ENCODE measurements at places on chromosomes 4 and X.

DNA sequence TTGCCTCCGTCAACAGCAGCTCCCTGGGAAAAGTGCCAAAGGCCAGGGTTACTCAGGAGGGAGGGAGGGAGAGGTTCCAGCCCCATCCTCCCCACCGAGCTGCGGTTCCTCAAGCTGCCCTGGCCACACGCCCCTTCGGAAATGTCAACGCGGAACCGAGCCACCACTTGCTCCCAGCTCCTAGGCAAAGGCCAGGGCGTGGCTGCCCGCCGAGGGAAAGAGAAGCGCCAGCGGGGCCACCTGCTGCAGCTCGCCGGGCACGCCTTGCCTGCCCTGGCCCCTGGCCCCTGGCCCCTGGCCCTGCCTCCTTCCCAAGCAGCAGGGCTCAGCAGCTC is 15.3 kb downstream of the SLC6A8 start:
- DNase-seq, result no peak

DNA sequence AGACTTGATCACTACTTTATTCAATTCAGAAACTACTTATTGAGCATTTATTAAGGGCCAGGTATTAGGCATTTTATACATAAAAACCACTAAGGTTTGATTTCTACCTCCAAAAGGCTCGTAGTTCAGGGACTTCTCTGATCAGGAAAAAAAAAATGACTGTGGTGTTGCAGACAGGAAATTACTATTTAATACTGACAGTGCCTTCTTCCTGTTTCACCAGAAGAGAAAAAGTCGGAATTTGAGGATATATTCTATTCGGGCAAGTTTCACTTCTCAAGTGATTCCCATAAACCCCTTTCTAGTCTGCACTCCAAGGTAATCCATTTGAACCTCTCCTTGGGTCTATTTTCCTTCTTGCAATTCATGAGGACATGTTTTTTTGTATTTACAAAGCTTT is 15.3 kb upstream of the TASL start:
- no peak for DNase-seq

DNA sequence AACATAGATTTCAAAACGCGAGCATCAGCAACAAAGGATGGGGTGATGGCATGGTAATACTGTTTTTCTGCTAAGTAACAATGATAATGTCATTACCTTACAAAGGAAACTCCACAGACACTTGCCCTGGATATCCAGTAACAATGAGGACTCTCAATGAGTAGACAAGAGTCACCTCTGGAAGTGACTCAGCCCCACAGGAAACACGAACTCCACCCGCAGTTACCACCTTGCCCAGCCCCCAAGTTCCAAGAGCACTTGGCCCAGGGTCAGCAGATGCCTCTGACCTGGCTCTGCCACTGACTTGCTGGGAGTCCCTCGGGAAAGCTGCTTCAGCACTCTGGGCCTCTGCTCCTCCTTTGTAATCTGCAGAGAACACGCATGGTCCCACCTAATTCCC is 110.3 kb upstream of the MAP3K15 start:
- no peak for DNase-seq

GRCh38 chrX:136067966-136068365 is 79.4 kb upstream of the FHL1 start:
- no peak for DNase-seq

GRCh38 chrX:129493643-129494042 is 29.6 kb downstream of the SMARCA1 start:
- no peak for DNase-seq

- no peak for DNase-seq
Measured at GRCh38 chr4:168877511-168878491, 132.3 kb downstream of the CBR4 start.

DNA sequence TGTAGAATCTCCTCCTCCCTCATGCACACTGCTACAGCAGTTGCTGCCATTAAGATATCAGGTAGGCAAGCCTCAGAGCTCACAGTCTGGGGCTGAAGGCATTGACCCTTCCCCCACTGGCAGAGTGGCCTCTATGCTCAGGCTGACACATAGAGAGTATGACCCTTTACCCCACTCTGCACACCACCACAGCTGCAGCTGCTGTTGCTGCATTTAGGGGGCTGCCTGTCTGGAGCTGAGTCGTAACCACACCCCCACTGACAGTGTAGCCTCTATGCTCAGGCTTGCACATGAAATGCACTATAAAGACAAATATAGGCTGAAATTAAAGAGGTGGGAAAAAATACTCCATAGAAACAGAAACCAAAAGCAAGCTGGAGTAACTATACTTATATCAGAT is 289.3 kb upstream of the PABPC4L start:
- DNase-seq, result no peak

DNA sequence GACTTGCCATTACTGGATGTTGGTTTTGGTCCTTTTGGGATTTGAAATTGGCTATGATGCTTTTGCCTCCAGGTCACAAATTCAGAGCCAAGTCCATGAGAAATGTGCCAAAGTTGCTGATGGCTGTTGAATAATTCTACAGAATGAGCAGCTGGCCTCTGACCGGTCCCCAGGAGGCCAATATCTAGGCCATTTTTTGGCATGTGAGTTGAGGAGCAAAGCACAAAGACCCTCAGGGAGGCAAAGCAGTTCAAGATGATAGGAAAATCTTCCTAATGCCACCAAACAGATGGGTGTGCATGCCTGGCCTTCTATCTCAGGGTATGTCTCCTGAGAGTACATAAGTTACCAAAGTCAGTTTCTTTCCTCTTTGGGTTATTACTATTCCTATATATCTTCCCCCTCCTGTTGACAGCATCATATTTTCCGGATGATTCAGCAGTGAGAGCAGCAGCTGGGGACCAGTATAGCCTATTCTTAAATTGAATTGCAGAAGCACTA is 44.4 kb downstream of the SEL1L3 start:
- DNase-seq, result no peak

- DNase-seq, result no peak
Measured at GRCh38 chr4:2135083-2135482, 76.0 kb downstream of the NAT8L start.

- DNase-seq, result no peak
Measured at GRCh38 chrX:39226251-39226650, 425.0 kb downstream of the MID1IP1 start.

DNA sequence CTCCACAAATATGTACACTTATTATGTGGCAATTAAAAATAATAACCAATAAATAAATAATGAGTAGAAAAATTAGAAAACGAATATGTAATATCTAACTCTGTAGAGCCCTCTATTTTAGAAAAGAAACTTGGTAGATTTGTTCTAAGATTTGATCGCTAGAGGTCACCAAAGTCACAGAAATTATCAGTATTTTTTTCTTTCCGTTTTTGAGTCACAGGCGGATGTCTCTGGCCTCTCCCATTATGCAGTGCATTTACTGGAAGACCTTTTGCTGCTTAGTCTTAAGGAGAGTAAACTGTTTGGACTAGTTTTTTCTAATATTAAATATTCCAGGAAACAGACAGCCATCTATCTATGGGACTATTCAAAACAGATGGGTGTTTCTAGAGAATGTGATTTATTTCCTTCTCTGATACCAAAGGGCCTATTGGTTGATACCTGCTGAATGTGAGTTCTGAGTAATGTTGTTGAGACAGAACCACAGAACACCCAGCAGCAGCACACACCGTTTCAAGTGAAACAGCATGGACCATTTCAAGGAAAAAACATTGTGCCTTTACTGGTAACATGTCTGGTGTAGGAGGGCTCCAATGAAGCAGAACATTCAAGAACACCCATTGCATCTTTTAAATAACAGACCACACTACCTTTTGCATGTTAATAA is 34.0 kb upstream of the GYPA start:
- no peak for DNase-seq

GRCh38 chr4:110071466-110071865 is 126.9 kb downstream of the ELOVL6 start:
- DNase-seq, result no peak

Measured in esophagus squamous epithelium (tissue), 5 donors.